GM04503 (cell line): ENCODE measurements at places on chromosomes 3 and 15.

DNA sequence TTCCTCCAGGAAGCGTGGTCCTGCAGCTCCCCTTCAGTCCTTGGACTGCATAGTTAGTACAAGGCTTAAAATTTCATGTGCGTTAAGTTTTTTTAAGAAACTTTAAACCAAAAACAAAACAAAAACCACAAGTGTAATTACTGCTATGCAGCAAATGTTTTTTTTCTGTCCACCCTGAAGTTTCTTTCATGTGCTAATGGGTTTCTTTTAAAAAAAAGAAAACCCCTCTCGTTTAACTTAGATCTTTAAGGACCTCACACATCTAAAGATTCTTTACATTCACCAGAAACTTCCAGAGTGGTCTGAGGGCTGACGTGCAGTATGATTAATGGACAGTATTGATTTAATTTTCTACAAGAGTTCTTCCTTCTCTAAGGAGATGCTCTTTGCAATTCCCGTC is 72.0 kb upstream of the PYGO1 start:
- DNase-seq: no peak

- no peak for DNase-seq
Measured at GRCh38 chr3:175526609-175527280, 667.6 kb downstream of the NAALADL2 start.

DNA sequence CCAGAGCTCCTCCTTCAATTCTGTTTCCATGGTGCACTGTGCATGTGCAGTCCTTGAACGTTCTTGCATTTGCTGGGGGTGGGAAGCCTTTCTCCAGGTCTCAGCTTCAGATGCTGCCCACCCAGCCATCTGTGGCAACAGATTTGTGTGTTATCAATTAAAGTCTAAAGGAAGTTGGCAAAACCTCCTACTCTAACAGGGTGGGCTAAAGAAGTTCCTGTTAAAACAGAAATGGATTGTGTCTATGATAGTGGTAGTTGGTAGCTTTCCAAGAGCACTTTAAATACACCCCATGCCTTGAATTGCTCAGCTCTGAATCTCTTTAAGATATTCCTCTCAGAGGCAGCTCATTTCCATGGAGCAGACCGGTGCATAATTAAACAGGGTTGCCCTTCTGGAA is 488.0 kb upstream of the SUCLG2 start:
- DNase-seq: no peak

DNA sequence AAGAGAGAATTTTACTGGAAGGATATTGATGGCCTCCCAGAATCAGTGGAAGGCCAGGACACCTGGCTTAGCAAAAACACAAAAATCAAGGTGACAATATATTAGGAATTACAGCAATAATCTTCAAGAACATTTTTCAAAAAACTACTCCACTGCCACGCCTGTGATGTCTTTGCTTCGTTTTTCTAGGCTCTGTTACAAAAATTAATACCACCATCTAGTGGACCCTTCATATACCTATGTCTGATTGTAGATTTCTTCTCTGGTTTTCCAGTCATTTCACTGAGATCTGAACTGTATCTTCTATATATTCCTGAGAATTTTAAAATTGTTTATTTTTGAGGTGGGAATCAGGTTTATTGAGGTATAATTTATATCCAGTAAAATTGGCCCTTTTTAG is 5.6 kb upstream of the SLC33A1 start:
- no peak for DNase-seq
